ENCODE measurements at places on chromosomes 3 and 15.

- DNase-seq = no peak
These were observed 29.1 kb downstream of the ANKRD28 start for GRCh38 chr3:15768421-15769255.

DNA sequence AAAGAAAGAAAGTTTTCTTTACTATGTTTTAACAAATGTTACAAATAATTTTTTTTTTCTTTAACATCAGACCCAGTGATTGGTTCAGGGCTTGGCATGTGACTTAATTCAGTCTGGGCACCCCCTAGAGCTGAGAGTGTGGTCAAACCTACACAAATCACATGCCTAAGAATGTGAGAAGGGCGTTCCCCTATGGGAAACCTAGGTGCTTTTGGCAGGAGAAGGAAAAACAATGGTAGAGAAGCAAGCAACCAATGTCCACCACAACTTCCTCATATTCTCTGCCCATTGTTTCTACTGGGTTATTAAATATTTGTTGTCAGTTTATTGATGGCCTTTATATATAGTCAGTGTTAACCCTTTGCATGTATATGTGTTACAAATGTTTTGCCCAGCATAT lies 21.4 kb upstream of the PIAS1 start:
- DNase-seq = no peak

- no peak for DNase-seq
These were observed 32.6 kb upstream of the SHC4 start for GRCh38 chr15:48996276-48996675.

DNA sequence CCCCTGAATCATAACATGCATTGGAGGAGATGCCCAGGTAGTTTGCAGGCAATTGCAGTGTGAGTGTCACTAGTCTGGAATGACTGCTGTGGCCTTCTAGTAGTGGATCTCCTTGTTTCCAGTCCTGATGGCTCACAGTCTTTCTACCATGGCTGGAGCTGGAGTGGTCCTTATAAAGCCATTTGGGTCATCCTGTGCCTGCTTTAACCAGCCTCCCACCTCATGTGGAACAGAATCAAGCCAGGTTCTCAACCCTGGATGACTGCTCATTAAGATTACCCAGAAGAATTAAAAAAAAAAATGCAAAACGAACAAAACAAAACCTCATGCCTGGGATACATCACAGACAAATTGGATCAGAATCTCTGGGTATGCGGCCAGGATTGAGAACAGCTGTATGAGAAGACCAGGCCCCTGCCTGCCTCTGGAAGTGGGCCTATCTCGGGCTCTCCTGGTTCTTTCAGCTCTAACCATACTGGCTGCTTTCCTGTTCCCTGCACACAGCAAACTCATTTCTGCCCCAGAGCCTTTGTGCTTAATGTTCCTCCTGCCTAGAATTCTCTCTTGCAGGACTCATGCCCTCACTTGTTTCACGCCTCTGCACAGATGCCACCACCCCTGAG lies 96.4 kb downstream of the ITPR1 start:
- DNase-seq = no peak

DNA sequence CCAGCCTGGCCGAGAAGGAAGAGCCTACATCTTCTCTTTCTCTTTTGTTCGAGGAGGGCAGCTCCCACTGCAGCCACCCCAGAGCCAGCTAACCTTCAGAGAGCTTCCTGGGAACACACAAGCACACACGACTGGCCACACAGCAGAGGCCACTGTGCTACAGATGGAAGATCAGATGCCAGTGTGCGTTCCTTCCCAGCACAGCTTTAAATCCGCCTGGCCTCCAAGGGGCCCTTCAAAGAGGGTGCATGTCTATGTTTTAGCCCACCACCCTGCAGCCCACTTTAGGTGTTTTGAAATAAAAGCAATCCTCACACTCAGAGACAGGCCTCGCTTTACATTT lies 12.4 kb downstream of the ALDH1A3 start:
- no peak for DNase-seq

- DNase-seq = no peak
These were observed 146.0 kb downstream of the ARPP21 start for GRCh38 chr3:35785234-35785888.

DNA sequence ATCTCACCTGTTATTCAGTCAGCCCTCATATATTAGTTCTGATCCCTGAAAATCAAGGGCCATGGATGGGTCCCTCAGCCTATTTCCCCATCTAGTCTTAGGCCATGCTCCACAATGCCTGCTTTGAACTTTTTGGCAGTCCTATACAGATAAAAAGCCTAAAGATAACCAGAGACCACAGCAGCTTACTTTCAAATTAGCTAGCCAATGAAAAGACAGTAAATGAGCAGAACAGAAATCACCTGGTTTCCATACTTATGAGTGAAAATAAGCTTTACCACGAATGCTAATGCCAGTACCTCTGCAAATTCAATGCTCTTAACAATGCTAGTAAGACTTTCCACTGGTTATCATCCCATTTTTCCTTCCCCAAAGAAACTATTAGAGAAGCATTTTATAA lies 141.6 kb upstream of the SPRED1 start:
- no peak for DNase-seq

DNA sequence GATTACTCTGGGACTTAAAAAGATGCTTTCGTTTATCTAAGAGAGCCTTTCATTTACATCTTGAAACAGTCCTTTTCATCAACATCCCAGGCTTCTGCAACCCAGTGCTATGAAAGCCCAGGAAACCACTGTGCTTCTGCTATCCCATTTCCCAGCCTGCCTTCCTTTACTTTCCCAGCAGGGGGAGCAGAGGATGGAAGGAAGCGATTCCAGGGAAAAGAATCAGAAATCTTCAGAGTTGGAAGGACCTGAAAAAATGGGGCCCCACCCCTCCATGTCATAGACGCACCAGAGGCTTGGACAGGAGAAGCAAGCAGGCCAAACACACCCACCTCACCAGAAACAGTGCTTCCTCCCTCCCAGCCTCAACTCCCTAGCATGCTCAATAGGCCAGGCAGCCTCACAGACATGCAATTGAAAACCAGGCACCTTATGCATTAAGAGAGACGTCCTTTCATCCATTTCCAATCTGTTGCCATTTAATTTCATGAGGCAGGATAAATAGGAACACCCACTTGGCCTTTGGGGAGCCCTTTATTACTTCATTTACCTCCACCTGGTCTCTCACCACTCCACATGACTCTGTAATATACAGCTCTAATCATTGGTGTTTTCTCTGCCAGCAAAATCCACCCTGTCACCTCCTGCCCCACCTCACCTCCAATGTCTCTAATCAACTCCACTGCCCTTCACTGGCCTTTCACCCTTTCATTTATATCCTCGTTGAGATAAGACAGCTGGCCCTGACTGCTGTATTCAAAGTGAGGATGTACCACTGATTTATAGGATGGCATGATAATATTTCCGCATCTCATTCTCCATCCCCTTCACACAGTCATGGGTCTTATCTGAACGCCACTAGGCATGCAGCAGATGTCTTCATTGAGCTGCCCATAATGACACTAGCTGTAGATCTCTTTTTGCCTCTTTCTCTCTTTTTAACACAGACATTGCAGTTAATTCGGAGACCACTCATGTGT lies 583.9 kb downstream of the NTRK3 start:
- no peak for DNase-seq

- DNase-seq = no peak
These were observed 18.6 kb upstream of the THSD4 start for GRCh38 chr15:71096676-71097075.

- DNase-seq = no peak
These were observed 64.5 kb downstream of the CGNL1 start for GRCh38 chr15:57440799-57441198.

- DNase-seq = no peak
These were observed 374.9 kb upstream of the TGFBR2 start for GRCh38 chr3:30231277-30232141.

DNA sequence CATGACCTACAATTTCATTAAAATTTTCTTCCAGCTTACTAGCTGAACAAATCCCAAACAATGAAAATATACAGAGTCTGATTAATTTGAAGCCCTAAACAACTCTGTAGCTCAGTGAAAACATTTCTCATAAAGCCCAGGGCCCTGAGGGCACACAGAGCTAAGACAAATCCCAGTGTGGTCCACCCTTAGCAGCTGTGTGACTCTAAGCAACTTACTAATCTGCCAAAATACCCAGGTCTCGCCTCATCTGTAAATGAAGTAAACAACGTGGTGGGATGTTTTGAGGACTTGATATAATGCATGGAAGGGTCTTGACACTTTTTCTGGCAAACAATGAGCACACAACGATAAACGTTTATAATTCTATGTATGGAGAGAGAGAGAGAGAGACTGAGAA lies 158.4 kb downstream of the FHIT start:
- no peak for DNase-seq

DNA sequence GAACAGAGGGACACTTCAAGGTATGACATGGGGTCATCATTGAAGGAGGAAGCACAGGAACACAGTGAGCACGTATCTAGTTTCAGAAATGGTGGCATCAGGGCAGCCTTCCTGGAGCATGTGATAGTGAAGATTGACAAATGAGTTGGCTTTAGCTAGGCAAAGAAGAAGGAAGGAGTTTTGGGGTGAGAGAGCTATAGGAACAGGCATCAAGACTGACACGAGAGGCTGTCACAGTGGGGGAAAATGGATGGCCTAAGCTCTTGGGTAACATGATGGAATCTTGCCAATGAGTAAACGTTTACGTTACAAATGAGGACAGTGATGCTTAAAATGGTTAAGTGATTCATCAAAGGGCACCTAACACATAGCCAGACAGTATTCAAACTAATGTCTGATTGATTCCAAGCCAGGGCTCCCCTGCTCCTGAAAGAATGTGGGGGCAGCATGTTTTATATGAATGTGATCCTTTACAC lies 23.1 kb upstream of the GPR171 start:
- no peak for DNase-seq

GRCh38 chr15:87227846-87228245 lies 1028.7 kb downstream of the NTRK3 start:
- no peak for DNase-seq

GRCh38 chr15:63236272-63236671 lies 41.1 kb upstream of the APH1B start:
- no peak for DNase-seq
